ENCODE measurements at places on chromosomes 5 and 9. TPM values are rescaled to one million over a fixed set of nuclear protein-coding genes. Genes with fewer than 3 reads are reported as not detected.

DNA sequence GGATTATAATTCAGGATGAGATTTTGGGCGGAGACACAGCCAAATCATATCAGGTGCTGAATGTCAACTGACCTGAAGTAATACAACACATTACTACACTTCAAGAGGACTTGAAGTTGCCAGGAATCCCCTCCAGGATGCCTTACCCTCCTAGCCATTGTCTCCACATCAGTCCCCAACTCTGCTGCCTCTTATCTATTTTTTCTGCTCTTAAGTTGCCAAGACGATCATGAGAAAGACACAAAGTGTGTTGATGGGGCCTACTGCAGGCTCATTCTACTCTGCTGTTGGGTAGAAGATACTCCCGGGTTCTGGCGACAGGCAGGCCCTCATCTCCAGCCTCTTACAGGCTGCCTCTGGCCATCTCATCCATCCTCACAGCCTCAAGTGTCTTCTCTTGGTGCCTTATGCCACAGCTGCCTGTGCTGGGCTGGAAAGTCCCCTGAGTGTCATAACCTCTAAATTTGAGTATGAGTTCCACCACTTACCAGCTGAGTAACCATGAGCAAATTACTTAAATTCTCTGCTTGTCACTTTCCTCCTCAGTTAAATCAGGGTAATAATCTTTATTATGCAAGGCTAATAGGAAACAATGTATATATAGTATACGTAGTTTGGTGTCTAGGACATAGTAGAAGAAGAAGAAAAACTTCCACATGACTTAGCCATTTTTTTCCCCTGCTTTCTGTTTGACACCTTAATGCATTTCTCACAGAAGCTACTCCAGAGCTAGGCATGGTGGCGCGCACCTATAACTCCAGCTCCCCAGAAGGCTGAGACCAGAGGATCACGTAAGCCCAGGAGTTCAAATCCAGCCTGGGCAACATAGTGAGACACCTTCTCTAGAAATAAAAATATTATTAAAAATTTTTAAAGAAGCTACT is 73.0 kb upstream of the SNX2 start:
- DNase-seq: no peak

DNA sequence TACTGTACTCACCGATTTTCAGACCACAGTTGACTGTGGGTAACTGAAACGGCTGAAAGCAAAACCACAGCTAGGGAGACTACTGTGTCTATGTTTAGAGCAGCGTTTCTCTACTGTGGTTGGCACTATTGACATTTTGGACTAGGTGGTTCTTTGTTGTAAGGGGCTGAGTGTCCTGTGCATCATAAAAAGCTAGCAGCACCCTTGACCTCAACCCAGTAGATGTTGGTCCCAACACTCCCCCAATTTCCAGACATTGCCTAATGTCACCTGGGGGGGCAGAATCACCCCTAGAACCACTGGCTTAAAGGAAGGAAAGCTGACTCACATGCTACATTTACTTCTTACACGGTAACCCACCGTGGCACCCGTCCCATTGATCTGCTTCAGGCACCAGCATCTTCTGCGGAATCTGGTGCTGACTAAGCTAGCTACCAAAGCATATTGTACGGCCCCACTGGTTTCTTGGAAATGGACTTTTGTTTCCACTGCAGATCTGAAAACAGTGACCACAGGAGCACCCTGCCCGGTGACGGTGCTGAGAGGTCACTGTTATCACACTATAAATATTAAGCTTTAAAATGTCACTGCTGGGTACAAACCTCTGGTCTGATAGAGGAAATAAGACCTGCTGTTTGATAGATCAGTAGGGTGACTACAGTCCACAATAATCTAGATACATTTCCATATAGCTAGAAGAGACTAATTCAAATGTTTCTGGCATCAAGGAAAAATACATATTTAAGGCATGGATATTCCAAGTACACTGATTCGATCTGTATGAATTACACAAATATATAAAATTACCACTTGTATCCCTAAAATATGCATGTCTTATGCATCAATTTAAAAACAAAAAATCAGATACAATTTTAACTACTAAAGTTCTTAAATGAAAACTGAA is 151.4 kb downstream of the HSD17B3 start:
- no peak for DNase-seq

GRCh38 chr9:114909661-114910060 is 20.7 kb downstream of the TNFSF8 start:
- DNase-seq: no peak

DNA sequence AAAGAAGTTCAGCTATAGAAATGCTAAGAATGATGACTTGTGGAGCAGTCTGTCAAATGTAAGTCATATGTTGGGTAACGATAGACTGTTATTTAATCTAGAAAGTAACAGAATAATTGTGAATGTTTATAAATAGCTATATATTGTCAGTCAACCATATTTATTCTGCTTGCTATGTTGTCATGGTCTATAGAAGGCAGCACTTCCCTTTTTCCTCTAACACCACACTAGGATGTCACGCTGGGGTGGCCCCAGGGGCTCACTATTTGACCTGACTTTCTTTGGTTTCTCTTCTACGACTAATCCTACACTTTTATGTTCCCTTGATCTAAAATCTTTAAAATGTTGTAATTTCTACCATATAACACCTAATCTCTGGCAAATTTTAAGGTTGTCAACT is 20.5 kb downstream of the ERAP2 start:
- DNase-seq: peak; percentile 61

DNA sequence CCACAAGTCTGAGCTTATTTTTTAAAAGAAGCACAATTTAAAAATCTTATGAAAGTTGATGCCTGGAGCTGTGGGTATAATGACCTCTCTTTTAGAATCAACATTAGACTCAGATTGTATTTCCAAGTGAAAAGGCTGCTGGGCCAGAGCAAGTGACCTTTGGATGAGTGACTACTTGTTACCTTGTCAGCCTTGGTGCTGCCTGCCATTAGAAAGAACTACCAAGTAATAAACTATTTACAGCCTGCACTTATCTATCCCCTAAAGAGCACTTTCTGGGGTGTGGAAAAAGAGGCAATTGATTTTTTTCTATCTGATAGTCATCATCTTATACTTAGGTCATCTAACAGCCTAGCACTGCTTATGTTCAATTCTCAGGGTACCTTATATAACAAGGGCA is 134.9 kb upstream of the FBXL17 start:
- no peak for DNase-seq

DNA sequence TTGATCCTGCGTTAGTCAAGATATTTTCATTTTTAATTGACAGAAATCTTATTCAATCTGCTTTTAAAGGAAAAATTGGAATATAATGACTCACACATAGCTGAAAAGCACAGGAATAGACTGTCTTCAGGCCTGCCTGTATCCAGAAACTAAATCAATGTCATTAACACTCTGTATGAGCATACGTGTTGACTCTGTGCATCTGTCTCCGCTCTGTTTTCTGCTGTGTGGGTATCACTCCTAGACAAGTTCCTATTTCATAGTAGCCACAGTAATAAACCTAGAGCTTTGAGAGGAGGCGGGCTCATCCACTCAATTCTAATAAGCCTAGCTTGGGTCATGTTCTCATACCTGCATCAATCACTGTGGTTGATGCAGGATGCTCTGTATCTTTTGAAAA is 267.6 kb downstream of the KCTD16 start:
- no peak for DNase-seq

GRCh38 chr9:93591301-93592007 is 15.1 kb downstream of the PHF2 start:
- DNase-seq: no peak

DNA sequence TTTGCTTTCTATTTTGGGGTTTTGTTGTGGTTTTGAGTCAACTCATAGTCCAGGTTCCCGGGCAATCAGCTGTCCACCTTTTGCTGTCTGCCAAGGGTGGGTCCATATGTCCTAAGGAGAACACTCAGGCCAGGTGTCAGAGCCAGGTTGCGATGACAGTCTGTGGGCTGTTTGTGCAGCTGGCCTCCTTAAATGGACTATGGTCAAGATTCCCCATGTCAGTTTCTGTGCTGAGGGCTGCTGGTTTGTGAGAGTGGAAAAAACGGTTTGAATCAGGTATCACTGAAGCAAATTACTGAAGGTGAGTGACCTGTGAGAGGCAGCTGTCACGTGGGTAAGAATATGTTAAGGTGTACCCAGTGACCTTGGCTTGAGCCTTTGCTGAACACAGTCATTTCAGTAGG is 33.0 kb downstream of the SNX30 start:
- DNase-seq: no peak

Gene OR2Y1
- not detected for total RNA-seq

Gene LCN2
- 83.4 TPM for total RNA-seq

Gene HSPB3
- not detected for total RNA-seq

Gene HNRNPH1
- total RNA-seq: 517 TPM

Data from lower lobe of right lung (tissue), 2 donors.